Stimulated activated naive CD8-positive, alpha-beta T cell treated with anti-CD3 and anti-CD28 coated beads, Interleukin-15, Interleukin-2, amounts not matched to agents 100 U/mL and 50 U/mL, for 24 hours (primary cell): ENCODE measurements at places on chromosomes 16 and 17.

GRCh38 chr17:81685108-81685507 lies 1.3 kb downstream of the HGS start:
- DNase-seq: peak; percentile 66

- DNase-seq: peak; percentile 92
These were observed 17.6 kb downstream of the ZNF213 start for GRCh38 chr16:3152277-3152990.

DNA sequence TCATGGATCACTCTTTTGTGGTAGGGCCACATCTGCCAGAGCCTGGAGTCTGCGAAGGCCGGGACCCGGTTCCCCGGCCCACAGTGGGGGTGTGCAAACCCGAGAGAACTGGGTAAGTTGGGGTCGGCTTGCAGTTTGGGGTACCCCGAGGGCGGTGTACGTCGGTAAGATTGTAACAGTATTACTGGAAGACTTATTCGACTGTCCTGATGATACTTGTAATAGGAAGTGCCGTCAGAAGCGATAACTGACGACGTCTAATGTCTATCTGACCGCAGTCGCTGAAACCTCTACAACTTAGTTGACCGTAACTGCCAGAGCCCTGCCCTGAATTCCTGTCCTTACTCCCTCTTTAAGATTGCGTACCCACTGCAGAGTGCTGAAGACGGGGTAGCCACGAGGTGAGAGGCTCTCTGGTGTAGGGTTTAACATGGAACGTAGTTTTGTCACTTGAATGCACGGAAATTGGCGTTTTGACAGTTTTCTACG lies 24.0 kb downstream of the TRPV2 start:
- DNase-seq: no peak

DNA sequence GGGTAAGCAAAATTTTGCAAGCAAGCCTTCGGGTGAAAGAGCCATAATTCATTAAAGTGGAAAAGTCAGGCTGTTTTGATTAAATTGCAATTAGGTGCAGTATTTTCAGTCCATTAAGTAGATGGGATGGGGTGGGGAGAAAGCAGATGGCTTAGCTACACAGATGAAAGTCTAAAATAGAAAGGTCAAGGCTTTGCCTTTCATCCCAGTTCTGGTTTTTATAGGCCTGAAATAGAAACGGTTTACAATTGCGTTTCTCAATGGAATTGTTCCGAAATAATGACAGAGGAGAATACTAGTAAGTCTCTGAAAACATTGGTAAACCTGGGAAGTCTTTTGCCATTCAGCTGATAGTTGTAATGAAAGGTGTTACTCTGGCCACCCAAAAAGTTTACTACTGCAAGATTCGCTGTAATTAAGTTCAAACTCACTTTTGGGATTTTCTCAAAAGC lies 1.5 kb downstream of the PPM1E start:
- DNase-seq: no peak

DNA sequence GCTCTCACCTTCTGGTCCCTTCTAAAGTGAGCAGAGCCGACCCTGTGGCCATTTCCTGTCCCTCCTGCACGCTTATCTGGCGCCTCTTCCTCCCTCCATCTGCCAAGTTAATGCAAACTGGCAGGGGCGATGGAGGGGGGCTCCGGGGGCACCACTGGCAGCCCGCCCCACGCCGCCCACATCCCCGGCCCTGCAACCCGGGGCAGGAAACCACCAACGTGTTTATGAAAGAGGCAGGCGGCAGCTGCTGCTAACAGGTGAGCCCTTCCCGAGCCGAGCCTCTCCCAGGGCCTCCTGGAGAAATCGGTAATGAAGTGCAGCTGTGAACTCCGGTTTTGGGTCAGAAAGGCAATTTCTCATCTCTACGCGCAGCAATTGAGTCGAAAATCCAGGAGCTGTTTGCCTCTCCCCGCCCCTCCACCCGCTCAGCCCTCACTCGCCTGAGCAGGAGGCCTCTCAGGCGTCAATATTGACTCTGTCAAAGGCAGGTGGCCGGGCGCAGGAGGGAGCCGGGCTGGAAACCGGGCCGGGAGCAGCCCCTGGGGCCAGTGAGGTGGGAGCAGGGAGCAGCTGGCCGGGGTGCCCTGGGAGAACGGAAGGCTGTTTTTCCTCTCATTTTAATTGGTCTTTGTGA lies 164.4 kb upstream of the GSE1 start:
- DNase-seq: peak; percentile 27

DNA sequence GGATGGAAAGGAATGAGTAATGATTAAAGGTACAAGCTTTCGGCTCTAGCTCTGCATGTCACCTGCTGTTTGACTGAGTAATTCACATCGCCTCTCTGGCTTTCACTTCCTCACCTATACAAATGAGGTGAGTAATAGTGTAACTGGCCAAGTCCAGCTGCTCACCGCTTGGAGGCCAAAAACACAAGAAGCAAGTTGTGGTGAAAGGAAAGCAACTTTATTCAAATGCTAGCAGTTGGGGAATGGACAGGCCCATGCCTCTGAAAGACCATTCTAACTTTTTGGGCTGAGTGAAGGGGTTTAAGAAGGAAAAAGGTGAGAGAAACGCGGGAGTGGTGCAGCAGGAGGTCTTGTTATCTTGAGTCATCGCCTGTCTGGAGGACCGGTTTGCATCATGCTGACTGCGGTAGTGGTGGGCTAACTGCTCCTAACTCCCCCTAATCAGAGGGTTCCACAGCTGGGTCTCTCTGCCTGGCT lies 45.7 kb upstream of the CSNK2A2 start:
- DNase-seq: no peak

GRCh38 chr16:85438981-85439685 lies 174.0 kb upstream of the GSE1 start:
- no peak for DNase-seq

DNA sequence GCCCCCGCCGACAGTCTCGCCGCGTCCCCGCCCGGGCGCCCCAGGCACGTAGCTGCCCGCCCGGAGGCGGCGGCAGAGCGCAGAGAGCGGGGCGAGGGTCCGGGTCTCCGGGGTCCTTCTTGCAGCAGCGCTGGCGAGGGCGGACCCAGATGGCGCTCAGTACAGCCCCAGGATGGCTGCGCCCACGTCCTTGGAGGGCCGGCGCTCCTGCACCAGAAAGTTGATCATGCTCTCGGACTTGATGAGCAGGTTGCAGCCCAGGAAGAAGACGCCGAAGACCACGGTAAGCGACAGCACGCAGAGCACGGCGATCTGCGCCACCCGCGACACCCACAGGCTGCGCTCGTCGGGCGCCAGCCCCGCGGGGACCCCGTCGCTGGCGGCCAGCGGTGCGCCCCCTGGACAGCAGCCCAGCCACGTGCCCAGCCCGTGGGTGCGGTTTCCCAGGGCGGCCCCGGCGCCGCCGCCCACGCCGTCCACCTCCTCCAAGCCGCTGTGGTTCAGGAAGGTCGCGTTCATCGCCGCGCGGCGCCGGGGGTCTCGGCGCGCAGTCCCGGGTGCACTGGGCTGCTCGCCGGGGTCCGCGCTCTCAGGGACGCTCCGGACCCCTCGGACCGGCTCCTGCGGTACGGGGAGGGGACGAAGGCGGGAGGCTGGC lies 435 bp downstream of the RPRML start:
- DNase-seq: peak; percentile 23

DNA sequence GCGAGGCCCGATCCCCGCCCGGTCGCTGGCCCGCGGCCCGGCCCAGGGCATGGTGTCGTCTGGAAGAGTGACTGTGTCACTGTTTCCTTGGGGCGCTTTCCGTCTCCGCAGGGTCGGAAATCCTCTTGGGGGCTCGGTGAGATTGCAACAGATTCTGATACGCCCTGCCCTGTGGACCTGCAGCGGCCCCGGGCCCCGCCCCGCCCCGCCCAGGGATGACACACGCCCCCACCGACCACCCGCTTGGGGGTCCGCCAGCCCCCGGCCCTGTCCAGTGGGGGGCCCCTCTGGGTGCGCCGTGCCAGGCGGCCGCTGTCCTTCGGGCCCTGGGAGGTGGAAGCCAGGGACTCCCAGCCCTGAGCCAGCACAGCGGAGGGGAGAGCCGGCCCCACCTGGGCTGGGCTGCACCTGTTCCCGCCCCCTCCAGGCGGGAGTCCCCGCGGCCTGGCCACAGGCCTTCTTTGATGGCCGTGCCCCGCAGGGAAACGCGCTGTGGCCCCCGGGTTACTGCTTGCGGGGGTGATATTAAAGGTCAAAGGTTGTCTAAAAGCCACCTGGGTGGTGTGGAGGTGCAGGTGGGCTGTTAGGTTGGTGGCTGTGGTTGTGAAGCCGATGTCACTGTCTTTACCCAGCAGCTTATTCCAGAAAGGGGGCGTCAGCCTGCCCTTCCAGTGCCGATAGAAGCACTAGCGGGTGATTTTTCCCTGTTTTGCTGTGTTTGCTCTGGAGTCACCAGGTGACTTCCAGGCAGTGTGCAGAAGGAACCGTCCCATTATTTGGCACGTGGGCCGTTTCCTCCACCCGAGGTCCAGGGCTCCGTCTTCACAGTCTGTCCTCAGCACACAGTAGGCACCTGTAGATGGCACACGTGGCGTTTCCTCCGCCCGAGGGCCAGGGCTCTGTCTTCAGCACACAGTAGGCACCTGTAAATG lies 752 bp downstream of the TBC1D24 start:
- peak; percentile 58 for DNase-seq

DNA sequence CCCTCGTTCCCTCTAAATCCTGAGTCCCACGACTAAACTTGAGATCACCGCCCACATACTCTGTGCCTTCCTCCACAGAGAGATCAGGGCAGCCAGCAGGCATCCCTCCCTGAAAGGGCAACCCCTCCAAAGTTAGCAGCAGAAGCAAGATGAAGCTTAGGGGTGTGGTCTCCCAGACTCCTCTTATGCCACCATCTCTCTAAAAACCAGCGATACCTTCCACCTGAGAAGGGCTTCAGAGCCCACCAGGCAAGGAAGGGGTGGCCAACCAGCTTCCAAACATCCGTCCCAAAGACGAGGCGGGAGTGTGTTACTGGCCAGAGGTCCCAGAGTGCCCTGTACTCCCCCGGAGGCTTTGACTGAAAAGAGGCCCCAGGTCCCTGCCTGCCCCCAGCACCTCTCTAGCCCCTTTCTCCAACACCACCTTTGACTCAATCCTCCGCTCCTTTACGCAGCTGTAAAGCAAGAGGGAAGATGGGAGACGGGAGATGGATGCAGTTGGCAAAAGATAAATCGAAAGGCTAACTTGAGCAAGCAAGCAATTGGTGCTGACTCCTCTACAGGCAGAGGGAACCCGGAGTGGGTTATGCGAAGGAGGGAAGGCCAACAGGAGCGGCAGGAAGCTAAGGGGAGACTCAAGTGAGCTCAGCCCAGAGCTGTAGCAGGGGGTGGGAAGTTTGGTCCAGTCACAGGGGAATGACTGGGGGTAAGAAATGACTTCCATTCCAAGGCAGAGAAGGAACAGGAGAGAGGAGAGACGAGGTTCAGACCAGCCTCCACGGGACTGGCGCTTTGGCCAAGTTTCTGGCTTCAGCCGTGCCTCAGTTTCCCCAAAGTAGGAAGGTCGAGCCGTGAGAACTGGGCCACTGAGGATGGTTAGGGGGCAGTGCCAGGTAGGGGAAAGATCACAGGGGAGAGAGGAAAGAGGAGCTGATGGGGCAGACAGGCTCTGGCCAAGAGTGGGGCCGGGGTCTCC lies 1.0 kb downstream of the ST3GAL2 start:
- DNase-seq: peak; percentile 27

DNA sequence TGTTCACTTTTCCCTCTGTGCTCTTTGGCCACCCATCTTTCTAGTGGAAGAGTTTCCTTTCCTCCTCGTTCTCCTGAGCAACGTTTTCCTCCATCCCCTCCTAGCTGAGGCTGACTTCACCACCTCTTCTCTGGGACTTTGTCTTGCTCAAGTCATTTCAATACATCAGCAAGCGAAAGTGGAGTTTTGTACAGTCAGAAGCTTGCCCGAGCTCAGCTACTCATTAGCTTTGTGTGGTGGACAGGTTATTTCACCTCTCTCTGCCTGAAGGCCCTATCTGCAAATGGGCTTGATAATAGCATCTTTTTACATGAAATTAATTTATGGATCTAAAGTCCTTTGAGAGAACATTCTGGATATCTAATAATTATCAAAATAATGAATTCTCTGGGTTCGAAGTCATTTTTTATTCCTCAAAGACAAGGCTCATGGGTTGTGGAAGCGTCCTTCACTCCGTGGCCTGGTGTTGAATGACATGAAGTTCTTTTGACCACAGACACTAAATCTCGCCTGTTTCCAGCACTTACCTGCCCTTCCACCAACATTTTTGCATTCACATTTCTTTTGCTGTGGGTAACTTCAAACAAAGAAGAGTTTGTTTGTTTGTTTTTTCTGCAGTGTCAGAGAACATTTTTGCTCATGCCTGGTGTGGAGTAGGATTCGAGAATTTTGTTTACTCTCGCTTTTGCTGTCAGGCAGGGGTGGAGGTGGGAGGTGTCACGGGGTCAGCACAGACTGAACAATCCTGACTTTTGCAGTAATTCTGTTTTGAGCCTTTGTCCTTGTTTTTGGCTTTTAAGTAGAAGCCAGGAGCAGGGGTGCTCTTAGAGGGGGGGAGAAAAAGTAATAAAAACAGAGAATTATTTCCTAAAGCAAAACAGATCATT lies 155.0 kb upstream of the CACNG5 start:
- DNase-seq: no peak

DNA sequence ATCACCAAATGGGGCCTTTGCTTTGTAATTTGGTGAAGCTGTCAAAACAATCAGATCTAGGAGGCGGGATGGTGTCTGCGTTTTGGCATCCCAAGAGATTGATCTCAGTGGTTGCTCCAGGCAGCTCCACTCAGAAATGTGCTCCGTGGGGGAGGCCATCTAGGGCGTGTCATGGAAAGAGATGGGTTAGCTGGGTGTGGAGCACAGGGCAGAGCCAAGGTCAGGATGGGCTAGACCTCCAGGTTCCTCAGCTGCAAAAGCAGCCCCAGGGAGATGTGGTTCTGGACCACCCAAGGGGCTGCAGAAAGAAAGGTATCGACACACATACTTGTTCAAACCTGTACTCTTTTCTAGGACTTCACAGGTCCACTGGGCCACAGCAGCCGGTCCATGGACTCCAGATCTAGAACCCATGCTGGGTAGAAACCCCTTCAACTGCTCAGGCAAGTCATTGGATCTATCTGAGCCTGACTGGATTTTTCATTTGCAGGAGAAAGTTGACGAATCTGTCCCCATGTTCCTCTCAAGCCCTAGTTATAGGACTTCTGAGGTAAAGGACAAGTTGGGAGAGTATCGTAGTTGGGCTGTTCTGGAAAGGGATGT lies 270.2 kb upstream of the RPL38 start:
- no peak for DNase-seq
